ENCODE measurements at places on chromosomes 1 and 21.

- no peak for DNase-seq
Measured at GRCh38 chr1:229147072-229147471, 123.8 kb upstream of the RAB4A start.

- DNase-seq, result no peak
Measured at GRCh38 chr1:212700892-212701819, 1.5 kb upstream of the BATF3 start.

DNA sequence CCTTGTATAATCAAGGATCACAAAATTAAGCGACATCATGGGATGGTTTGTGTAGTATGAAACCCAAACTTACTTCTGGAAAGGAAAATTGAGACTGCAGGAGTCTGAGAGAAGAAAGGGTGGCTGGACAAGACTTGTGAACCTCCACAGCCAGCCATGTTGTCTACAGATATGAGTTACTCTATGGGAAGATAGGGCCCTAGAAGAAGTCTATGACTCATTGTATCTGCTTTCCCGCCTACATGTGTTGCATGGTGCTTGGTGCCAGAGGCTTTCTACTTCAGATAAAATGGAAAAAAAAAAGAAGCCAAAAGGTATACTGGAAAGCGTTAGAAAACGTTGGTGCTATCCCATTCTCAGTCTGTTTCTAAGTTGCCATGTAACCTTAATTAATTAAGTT is 18.7 kb upstream of the OR6N2 start:
- DNase-seq, result no peak

GRCh38 chr1:238487931-238488330 is 597.2 kb upstream of the ZP4 start:
- DNase-seq, result no peak

- no peak for DNase-seq
Measured at GRCh38 chr1:165006831-165007230, 349.7 kb downstream of the LMX1A start.

DNA sequence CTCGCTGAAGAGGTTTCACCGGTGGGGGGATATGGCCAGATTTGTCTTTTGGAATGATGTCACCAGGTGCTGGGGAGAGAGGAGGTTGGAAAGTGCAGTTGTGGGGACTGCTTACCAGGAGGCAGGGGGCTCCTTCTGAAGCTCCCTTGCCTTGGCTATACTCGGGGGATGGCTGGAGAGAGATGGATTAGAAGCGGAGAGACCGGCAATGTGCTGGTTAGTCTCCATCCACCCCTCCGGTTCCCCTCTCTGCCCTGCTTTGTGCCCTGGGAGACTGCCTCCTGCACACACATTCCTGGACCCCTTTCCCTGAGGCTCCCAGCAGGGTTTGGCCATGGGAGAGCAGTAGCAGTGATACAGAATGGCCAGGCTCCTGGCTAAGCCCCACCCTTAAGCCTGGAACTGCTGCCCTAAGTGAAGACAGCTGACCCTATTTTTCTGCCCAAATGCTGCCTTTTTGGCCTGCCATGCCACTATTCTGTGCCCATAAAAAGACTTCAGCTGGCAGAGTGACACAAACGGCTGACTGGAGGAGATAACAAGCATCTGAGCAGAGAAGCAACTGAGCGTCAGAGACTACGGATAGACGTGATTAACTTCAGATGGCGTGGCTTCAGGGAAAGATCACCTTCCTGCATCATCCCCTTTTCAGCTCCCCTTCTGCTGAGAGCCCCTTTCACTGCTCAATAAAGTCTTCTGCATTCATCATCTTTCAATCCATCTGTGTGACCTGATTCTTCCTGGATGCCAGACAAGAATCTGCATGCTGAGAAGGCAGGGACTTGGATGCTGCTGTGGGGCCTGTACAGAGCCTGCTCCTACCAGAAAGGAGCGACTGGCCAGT is 14.5 kb upstream of the VPS13D start:
- no peak for DNase-seq

DNA sequence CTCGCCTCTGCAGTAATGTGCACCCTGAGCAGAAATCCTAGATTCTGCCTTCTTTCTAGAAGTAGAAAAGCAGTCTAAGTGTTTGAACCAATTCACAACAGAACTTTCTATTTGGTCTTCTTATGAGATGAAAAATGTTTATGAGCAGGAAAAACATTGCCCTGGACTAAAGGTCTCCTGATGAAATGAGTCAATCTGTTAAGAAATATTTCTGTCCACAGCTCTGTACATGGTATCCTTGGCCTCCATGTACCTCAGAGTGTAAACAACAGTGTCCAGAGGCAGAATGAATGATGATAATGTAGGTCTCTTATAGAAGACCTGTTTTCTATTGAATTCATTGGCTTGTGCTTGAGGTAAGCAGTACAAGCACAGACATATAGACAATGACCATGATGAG is 6.2 kb upstream of the APCS start:
- no peak for DNase-seq
